Natural killer cell (primary cell): ENCODE measurements at places on chromosomes 7 and 10. TPM values are rescaled to one million over a fixed set of nuclear protein-coding genes. Genes with fewer than 3 reads are reported as not detected.

Gene INA
- not detected for total RNA-seq

Gene C10orf88
- total RNA-seq, result 8.5 TPM

Gene CACNA2D1
- total RNA-seq, result not detected

Gene OR2A1
- not detected for total RNA-seq

Gene PRKG1
- total RNA-seq, result 0.41 TPM

Gene OPN4
- total RNA-seq, result not detected

Gene PAPSS2
- total RNA-seq, result 0.13 TPM

Gene ZNF727
- not detected for total RNA-seq

Gene TMEM176B
- total RNA-seq, result not detected

Gene TRIM50
- not detected for total RNA-seq
